ENCODE measurements at places on chromosomes 5 and 9.

DNA sequence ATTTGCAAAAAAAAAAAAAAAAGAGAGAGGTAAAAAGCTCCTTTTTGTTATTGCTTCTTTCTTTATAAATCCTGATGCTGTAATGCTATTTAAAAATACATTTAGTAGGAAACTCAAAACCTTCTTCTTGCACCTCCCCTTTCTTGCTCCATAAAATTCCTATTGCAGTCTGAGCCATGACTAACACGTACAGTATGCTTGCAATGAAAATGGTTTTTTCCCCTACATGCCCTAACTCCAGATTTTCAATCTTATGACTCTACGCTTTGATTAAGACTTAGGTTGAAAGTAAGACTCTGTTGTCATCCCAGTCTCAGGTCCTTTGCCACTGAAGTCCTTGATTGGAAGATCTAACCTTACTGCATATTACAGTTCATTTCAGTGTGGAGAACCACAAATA lies 23.9 kb downstream of the FGF10 start:
- DNase-seq, result no peak

DNA sequence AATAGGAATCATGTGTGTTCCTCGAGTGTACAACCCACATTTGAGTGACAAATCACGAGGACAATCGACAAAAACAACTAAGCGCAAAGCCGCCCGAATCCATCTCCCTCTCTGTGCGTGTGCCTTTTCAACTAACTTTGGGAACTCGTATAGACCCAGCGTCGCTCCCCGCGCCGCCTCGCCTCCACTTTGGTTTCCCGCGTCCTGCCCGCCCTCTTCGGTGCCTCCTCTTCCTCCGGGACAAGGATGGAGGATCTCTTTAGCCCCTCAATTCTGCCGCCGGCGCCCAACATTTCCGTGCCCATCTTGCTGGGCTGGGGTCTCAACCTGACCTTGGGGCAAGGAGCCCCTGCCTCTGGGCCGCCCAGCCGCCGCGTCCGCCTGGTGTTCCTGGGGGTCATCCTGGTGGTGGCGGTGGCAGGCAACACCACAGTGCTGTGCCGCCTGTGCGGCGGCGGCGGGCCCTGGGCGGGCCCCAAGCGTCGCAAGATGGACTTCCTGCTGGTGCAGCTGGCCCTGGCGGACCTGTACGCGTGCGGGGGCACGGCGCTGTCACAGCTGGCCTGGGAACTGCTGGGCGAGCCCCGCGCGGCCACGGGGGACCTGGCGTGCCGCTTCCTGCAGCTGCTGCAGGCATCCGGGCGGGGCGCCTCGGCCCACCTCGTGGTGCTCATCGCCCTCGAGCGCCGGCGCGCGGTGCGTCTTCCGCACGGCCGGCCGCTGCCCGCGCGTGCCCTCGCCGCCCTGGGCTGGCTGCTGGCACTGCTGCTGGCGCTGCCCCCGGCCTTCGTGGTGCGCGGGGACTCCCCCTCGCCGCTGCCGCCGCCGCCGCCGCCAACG lies at the start of gene GPR150:
GPR150 (plus strand) TSS at position 58 of the 840 bp plus-strand sequence; CDS start at position 247, 189 bp downstream.
- DNase-seq, result no peak

DNA sequence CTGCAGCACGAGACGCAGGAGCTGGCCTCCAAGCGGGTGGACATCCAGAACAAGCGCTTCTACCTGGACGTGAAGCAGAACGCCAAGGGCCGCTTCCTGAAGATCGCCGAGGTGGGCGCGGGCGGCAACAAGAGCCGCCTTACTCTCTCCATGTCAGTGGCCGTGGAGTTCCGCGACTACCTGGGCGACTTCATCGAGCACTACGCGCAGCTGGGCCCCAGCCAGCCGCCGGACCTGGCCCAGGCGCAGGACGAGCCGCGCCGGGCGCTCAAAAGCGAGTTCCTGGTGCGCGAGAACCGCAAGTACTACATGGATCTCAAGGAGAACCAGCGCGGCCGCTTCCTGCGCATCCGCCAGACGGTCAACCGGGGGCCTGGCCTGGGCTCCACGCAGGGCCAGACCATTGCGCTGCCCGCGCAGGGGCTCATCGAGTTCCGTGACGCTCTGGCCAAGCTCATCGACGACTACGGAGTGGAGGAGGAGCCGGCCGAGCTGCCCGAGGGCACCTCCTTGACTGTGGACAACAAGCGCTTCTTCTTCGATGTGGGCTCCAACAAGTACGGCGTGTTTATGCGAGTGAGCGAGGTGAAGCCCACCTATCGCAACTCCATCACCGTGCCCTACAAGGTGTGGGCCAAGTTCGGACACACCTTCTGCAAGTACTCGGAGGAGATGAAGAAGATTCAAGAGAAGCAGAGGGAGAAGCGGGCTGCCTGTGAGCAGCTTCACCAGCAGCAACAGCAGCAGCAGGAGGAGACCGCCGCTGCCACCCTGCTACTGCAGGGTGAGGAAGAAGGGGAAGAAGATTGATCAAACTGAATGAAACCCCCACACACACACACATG lies 654 bp downstream of the PURA start:
- DNase-seq, result no peak

GRCh38 chr9:125789196-125789595 lies 42.0 kb downstream of the PBX3 start:
- DNase-seq, result peak; percentile 3

DNA sequence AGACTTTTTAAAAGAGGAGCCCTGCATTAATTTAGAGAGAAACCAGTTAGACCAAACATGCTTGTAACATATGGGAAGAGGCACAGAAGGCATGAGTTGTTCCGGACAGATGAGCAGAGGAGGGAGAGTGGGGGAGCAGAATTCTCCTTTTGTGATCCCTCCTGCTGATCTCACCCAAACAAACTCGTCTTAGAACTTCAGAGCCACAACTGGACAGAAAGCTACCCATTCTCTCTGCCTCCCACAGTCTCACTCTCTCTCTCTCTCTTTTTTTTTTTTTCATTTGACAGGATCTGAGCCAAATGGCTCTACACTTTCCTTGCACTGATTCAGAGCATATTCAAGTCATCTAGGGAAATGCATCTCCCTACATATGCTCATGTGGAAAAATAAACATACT lies 196.0 kb upstream of the PAPPA start:
- DNase-seq, result no peak

Measured in Jurkat, Clone E6-1 (cell line).